ENCODE measurements at places on chromosomes 3 and 15.

- no peak for DNase-seq
Observed at GRCh38 chr3:8507496-8507895, 5.9 kb downstream of the LMCD1 start.

- DNase-seq: no peak
Observed at GRCh38 chr3:45565342-45565741, 29.2 kb upstream of the LIMD1 start.

- DNase-seq: no peak
Observed at GRCh38 chr15:99509686-99510461, 55.9 kb upstream of the MEF2A start.

DNA sequence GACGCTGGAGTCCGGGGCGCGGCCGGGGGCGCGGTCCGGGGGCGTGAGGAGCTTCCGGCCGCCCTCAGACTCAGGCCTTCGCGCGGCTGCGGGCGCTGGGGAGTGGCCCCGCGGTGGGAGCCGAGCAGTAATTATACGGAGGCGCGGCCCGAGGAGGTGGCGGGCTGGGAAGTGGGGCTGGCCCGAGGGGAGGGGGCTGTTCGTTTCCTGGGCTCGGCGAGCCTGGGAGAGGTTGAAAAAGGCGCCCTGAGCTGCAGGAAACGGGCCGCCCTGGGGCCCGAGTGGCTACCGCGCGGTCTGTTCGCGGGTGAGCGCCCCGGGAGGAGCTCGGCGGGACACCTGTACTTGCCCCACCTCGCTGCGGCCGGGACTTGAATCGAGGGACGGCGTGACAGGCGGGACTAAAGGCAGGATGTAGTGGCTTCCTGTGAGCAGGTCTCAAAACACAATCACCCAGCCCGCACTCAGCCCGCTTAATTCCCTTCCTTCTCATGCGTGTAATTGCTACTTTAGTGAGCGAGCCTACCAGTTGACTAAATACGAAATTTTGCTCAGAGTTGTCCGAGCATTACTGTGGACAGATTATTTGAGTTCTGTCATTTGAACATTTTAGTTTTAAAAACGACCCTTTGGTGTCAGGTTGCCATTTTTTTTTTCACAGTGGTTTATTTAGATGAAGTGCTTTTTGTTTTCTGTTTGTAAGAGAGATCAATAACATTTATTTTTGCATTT, 860 bp downstream of the RASA2 start:
- DNase-seq: peak; percentile 34

DNA sequence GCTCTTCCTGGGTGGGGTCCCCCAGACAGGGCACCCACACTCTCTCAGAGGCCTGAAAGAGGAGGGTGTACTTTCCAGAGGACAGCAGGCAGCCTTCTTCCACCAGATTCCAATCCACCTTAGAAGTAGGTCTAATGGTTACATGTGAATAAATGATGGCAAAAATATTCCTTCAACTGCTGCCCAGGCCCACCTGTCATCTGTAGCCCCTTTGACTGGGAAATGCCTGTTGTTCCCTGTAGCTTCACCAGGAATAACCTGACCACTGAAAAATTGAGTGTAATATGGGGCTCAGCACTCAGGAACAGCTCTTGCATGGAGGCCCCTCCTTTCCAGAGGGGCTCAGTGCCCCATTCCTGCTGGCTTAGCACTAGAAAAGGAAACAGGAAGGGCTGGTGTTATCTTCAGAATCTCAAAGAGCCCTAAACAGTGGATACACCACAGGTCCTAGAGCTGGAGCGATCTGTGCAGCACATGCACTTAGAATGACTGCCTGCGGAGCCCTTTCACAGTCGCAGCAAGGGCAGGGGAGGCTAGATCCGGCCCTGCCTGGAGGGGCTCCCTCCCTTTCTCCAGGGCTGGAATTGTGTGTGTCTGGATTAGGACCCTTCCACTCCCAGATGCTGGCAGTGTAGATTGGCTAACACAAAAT, 32.1 kb downstream of the SLC22A14 start:
- DNase-seq: no peak

DNA sequence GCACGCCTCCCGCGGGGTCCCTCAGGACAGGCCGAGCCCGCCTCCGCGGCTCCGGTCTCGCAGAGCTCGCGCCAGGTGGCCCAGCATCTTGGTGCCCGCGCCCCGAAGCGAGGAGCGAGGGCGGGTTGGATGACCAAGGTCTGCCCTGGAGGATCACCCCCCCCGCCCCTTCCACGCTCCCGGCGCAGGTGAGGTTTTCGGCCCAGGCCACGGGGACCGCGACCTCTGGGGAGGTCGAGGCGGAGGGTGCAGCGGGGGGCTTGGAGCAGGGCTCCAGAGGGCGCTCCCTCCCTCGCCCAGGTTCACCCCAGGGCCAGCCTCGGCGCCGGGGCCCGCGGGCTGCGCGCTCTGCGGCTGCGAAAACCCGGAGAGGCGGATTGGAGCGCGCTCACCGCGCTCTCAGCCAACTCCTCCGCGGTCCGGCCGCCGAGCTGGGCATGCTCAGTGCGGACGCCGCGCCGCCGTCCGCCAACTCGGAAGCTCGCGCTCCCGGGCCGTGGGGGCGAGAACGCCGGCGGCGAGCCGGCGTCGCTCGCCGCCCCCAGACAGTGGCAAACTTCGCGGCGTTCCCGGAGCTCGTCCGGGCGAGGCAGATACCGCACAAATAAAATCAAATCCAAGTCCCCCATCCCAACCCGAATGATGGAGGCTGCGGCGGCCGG, at the start of gene MED12L:
Gene MED12L, plus strand, starts transcription at position 438 of the 662 bp plus-strand sequence. CDS start 1,263 bp downstream, outside the sequence.
- DNase-seq: peak; percentile 94

DNA sequence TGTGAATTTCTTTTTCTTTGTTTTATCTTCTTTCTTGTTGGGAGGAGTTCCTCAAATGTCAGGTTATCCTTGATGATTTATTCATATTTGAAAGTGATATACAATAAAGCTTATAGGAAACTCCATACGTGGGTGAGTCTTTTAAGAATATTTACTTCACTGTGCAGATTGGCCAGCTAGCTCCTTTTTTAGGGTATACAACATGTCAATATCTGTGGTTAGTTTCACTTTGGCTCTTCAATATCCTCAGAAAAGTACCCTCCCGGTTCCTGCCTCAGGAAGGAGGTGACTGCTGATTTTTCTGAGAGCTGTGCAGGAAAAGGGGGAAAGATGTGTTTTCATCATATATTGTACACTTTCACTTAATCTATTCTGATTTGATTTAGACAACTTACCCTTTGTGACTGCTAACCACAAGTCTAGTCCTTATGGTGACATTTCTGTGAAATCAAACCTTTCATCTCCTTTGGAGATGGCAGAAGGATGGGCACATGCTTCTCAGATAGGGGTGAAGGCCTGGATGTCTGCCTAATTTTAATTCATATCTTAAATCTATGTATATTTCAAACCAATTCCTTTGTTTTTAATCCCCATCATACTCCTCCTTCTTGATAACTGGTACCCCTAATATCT, 98.2 kb upstream of the NECTIN3 start:
- no peak for DNase-seq

DNA sequence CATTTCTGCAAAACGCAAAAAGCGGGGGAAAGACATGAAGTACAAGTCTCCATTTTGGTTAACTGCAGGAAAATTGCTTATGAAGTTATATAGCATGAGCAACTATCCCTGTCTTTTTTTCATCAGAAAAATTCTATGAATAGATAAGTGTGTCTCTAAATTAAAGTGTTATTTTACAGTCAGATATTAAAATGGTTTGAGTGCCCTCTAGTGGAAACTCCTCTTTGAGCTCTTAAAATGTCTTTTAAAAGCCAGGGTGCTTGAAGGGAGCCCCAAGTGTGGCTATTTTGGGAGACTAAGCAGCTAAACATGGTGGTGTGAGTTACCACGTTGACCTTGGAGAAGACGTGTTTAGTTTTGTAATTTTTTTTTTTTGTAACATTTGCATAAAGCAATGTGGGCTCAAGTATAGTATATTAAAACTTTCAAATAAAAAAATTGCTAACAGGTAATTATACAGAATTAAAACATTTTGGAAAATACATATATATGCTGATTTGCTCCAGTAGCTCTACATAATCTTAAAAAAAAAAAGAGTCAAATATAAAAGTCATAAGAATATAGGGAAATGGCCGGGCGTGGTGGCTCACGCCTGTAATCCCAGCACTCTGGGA, 77.2 kb downstream of the PPP2R3A start:
- peak; percentile 62 for DNase-seq

DNA sequence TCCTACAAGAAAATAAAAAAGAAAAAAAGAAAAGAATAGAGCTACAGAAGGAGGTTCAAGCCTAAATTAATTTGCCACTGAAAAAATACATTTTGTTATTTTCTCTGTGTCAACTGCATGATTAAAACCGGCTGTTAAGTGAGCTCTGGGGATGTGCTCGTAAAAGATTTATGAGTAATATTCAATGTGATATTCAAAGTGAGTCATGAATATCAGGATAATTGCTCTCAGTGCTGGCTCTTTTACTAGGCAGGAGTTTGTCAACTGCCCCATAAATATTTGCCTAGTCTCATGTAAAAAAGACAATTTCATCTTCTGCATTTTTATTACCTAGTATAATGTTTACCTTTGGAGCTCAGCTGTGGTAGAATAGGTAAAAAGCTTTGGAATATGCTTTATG, 78.9 kb downstream of the CDIN1 start:
- DNase-seq: peak; percentile 63

- DNase-seq: no peak
Observed at GRCh38 chr15:43538091-43538490, 20.7 kb downstream of the MAP1A start.

DNA sequence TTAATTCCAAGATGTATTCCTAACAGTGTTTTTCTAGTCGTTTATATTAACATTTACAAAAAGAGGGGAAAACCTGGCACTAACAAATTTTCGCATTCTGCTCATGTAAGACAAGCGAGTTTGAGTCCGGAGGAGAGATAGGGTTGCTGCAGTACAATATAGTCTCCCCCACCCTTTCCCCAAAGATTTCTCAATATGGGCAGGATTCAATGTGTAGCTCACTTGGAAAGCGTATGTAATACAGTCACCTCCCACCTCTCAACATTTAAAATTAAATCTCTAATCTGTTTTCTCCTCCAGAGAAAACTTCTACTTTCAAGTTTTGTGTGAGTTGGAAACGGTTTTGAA, 57.9 kb downstream of the CMSS1 start:
- DNase-seq: peak; percentile 28

DNA sequence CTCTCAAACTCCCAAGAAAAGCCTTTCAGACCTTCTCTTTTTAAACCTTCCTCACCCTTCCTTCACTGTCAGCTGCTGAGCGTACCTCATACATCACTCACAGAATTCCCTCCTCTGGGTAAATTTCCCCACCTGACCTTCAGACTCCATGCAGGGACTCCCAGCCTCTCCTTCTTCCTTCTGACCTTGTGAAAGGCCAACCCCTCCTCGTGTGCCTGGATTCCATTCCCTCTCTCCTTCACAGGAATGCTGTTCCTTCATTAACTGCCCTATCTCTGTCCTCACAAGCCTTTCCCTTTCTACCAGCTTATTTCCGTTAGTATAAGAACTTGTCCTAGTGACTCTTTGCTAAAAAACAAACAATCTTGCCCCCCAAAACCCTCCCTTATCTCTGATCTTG, 69.7 kb upstream of the MME start:
- no peak for DNase-seq

- peak; percentile 88 for DNase-seq
Observed at GRCh38 chr3:59573911-59574310, 524.1 kb upstream of the CFAP20DC start.

DNA sequence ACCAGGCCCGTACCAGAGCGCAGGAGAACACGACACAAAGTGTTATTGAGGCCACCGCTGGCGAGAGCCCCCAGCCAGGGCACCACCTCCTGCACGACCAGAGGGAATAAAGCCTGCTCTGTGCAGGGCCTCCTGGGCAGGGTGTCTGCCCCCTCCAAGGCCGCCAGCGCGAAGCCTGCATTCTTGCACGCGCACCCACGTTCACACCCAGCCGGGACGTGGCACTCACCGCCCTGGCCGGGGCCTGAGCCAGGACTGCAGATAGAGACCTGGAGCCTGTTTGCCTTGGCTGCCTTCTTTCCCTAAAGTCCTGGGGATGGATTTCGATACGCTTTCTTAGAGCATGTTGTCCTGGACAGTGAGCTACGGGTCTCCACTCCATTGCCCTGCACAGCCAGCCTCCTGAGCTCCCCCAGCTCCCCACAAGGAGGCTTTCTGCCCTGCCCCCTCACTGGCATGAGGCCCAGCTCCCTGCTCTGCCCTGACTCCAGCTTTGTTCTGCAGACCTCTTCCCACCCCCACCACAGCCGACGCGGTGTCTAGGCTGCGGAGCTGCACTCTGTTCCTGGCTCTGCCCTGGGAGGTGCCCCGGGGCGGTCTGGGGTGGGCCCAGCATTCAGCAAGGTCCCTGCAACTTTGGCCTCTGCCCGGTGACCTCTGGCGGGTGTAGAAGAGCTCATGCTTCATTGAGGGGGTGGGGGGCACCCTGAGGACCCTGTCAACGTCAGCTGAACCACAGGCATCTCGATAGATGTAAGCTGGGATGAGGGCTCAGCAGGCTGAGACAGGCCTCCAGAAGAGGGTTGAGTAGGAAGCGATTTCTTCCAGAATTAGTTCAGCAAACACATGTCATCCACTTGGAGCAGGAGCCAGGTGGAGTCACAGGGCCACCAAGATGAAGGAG, 145.0 kb downstream of the LRRK1 start:
- no peak for DNase-seq

DNA sequence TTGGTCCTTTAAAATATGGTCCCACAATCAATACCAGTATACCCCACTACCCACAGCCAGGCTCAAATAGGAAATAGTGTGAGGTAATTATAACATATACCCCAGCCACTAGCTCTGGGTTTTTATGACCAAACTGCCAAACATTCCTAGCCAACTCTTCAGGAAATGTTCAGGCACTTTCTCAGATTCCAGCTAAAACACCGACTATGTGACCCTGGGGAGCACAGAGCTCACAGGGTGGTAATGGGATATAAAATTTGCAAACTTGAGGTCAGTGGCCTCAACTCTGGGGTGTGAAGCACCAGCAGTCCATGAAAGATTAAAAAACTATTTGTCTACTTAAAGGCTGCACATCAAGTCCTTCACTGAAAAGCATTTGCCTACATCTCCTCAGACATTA, 12.9 kb downstream of the FBN1 start:
- DNase-seq: no peak

GRCh38 chr3:175267121-175267531, 408.0 kb downstream of the NAALADL2 start:
- peak; percentile 2 for DNase-seq

- no peak for DNase-seq
Observed at GRCh38 chr3:135217730-135218129, 422.7 kb downstream of the EPHB1 start.

DNA sequence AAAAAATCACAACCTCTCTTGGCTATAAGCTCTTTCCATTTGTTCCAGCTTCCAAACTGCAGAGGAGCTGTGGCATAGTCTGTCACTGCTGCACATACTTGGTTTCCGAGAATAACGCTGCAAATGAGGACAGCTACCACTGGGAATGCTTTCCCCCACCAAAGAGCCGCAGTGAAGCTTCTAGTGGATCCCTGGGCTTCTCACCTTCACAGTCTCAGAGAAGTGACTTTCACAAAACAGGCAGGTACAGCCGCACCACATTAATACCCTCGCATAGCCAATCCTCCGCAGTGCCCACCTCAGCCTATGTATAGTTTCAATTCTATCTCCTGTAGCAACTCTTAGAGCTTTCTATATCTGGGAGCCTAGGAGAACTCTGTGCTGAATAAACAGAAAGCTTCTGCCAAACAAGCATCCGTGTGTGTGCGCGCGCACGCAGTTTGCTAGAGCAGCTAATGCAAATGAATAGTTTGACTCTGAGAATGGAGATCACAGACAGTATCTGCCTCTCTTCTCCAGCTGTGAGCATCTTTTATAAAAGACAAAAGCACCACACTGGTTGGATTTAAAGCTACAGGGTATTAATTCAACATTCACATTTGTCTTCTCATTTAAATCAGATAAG, 81.9 kb upstream of the PLXND1 start:
- peak; percentile 60 for DNase-seq
